Stimulated activated CD4-positive, alpha-beta T cell treated with anti-CD3 and anti-CD28 coated beads, TNF-alpha, amount 100 ng/mL, for 4 hours (primary cell): ENCODE measurements at places on chromosomes 5 and 9.

DNA sequence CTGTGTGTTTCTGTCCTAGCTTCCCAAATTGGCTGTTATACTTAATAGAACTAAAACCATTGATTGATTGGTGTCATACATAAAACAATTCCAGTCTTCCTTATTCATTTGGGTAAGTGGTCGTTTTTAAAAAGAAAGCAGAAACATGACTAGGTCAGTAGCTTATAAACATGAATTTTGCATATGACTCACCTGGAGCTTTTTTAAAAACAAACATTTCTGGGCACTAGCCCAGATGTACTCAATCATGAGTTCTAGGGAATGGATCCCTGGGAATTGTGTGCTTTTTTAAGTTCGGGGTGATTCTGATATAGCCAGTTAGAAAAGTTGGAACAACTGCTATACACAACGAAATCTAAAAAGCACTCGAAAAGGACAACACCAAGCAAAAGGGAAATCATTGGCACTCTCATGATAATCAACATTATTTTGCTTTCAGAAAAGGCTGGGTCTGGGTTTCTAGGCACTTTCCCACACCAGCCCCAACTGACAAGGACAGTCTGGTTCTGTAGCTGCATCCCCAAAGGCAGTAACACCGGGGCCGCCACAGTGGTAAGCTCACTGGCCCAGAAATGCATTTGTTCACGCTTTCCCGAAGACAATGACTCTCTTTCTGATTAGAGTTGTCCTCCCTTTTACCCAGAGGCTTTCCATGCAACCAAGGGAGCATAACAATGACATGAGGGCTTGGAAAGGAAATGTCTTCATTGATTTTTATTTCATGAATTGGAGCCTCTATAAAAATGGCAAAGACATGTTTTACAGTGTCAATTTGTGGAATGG lies 664.9 kb upstream of the WWC1 start:
- DNase-seq, result no peak

DNA sequence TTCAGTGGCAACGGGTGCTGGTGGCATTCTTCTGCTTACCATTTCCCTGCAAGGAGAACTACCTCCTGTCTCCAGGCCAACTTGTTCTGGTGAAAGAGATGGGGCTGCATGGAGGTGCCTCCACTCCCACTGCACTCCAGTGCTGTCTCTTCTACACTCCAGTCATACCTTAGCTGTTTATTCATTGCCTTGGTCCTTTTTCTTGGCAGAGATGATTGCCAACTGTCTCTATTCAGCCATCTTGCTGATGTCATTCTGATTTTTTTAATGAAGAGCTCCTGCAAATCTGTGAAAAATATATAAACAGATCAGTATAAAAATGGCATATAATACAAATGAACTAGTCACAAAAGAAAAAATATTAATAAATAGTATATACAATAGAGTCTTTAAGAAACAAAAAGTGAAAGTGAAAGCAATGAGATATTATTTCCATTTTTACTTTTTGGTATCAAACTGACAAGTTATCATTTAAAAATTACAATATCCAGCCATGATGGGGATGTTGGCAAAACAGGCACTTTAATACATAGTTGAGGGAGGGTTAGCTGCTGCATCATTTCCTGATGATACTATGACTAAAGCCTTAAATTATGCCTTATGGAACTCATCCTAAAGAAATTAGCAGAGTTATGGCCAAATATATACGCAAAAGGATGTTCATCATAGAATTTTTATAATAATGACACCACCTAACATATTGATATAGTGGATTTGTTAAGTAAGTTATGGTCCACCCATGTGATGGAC lies 109.4 kb downstream of the CARTPT start:
- no peak for DNase-seq

GRCh38 chr5:98651715-98652114 lies 121.7 kb upstream of the RGMB start:
- DNase-seq, result no peak

DNA sequence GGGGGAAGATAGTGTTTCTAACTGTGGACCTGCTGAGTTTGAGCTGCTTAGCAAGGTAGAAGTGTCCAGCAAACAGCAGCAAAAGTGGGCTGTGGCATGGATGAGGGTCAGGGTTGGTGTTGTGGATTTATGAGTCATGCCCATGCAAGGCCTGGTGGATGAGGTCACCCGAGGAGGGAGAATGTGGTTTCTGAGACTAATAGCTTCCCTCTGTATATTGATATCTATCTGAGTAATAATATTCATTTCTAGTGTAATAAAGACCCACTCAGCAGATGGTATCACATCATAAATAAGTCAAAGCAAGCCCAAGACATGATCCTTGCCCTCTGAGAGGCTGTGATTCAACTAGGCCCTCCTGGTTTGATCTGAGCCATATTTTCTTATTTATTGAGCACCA lies 597.8 kb upstream of the CLINT1 start:
- DNase-seq, result no peak

DNA sequence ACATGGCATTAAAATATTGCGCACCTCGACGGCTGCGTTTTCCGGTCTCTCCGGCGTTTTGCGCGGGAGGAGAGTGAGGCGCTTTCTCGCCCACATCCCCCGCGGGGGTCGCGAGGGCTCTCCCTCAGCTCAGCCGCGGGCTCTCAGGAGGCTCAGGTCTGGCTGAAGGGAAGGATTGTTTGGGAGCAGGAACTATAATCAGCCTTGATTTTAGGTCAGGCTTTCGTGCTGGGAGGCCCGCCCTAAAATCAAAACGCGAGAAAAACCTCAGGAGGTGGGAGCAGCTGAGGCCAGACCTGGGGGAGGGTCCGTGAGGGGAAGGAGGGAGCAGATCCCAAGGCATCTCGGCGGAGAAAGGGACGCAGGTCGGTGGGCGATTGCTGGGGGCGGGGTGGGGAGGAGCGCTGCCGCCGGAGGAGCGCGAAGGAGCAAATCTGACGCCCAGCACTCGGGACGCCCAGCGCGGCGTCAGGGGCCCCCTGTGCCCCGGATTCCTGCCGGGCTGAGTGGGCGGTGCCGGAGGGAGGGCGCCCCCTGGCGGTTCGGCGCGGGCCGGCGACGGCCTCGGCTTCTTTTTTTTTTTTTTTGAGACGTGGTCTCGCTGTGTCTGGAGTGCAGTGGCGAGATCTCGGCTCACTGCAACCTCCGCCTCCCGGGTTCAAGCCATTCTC lies 18.7 kb upstream of the RNF130 start:
- DNase-seq, result peak; percentile 63

DNA sequence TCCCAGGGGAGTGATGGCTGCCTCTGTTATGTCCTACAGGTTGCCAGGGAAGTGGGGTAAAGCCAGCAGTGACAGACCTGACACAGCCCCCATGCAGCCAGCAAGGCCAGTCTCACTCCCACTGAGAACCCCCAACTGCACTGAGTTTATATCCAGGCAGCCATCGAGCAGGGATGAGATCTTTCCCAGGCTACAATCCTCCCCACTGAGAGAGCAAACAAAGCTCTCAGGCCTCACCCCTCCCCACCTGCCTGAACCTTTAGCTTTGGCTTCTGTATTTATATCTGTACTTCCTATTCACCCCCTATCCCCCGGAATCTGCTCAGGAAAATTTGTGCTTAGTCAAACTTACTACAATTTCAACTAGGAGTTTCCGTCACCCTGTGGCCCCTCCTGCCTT lies 284.1 kb downstream of the FAM170A start:
- DNase-seq, result no peak

- DNase-seq, result no peak
Observed at GRCh38 chr5:107388141-107388861, 282.4 kb downstream of the EFNA5 start.

DNA sequence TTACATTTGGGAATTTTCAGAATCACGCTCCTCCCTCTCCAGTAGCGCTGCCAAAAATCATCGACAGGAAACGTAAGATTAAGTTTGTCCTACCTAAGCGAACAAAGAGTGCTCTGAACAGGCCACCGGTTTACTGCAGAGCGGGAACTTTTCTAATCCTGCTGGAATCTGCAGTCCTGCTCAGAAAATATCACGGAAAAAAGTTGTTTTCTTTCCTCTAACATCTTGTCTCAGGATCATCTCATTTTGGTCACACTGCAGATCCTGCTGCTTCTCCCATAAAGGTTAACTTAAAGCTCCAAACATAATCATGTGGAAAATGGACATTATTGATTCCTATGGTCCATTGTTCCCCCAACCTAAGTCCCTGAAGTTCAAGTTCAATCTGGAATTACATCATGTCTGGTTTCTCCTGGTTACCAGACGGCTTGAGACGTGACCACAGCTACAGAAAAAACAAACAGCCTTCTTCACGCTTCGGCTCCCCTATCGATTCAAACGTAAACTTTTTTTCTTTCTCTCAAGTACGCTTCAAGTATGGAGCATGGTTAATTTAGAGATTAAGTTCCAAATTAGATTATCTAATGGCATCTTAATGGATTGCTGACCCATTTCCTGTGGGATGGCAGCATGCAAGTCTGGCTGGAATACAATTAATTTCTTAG lies 217.6 kb downstream of the NFIB start:
- DNase-seq, result no peak

GRCh38 chr9:69147041-69147834 lies 26.8 kb upstream of the TJP2 start:
- no peak for DNase-seq

DNA sequence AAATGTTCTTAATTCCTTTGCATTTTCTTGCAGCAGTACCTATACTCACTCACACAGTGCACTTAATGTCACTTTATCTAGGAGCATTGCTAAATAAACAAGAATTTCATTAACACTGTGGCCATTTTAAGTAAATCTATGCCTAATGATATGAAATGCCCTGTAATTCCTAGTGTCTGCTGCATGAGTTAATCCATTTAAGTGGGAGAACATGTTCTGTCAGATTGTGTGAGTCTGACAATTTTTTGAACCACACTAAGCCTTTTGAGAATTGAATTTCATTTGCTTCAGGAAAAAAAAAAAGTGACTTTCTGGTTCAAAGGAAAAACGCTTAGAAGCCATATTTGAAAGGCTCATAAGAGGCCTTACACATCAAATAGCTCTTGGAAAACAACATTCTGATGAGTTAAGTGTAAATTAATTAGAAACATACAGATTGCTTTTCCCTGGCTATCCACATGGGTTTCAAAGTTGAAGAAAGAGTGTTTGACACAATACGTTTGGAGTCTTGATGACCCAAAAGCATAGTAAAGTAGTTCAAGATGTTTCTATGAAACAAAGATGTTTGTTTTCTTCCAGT lies 446.7 kb upstream of the GRAMD2B start:
- DNase-seq, result no peak

- no peak for DNase-seq
Observed at GRCh38 chr9:88976890-88977257, 14.4 kb upstream of the S1PR3 start.

DNA sequence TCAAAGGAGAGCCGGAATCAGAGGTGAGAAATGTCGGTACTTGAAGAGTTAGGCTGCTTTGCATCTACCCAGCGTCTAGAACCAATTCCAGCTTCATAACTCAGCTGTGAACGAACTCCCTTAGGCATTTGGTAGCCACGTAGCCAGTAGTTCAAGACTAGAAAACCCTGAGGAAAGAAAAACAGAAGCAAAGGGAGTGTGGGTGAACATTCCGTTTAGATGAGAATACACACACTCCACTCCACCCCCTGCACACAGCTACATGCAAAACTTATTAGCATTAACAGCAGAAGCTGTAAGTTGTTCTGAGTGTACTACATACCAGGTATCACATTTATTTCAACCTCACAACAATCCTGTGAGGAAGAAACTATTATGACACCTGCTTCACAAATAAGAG lies 78.3 kb downstream of the SMIM23 start:
- no peak for DNase-seq

- DNase-seq, result no peak
Observed at GRCh38 chr9:124602204-124602603, 95.0 kb upstream of the NR5A1 start.

GRCh38 chr5:146956217-146956616 lies 77.7 kb upstream of the PPP2R2B start:
- DNase-seq, result no peak

DNA sequence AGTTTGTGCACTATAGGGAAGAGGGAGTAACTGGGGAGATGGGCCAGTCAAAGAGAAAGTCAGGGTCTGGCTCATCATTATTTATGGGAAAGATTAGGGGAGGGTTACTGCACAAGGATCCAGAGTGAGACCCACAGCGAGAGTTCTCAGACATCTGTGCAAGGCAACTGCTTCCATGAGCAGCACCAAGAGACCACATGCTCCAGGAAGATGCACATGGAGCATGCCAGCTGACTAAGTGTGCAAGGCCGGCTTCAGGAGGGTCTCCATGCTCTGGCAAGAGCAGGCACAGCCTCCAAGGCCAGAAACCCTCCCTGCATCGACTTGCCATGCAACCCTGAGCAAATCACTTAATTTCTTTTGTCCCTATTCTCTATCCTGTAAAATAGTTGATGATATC lies 616.9 kb downstream of the CSNK1G3 start:
- DNase-seq, result no peak

DNA sequence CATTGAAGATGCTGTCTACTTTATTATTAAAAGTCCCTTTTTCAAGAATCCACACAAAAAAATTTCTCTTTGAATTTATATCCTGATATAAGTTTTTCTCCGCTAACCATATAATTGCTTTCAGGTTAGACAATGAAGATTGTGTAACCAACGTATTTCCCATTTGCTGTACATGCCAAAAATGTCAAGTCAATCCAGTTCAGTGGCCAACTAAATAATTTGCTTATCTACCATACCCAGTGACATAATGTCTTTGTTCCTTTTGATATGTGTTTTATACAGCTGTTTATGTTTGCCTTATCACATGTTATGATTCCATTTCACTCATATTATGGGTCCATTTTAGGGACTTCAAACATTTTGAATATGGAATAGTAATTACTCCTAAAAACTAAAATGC lies 349.9 kb downstream of the EFNA5 start:
- no peak for DNase-seq

DNA sequence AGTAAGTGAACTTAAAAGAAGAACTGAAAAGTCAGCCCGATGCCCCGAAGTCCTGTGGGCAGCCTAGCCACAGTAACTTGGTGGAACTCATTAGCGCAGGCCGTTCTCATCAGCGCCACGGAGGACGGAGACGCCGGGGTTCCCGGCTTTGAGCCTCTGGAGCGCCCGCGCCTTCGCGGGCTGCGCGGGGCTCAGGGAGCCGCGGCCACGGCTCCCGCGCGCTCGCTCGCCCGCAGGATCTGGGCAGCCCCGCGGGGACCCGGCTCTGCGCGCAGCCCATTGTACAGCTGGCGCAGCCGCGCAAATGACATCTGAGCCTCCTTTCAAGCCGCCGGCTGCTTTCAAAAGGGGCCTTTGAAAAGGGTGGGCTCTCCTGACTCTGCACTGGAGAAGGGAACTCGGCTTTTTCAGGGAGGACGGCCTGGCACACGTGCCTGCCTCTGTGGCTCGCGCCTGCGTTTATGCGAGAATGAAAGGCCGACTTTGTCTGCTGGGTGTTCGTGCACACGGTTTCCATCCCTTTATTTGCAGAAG lies 40.7 kb downstream of the TLR4 start:
- no peak for DNase-seq

- DNase-seq, result no peak
Observed at GRCh38 chr5:109914906-109915305, 225.2 kb downstream of the MAN2A1 start.

- no peak for DNase-seq
Observed at GRCh38 chr9:97320080-97320642, 12.7 kb downstream of the CCDC180 start.
